ENCODE measurements at places on chromosomes 2 and 18.
A peak's percentile ranks its signal among the peaks of the same experiment; 100 is the strongest.

DNA sequence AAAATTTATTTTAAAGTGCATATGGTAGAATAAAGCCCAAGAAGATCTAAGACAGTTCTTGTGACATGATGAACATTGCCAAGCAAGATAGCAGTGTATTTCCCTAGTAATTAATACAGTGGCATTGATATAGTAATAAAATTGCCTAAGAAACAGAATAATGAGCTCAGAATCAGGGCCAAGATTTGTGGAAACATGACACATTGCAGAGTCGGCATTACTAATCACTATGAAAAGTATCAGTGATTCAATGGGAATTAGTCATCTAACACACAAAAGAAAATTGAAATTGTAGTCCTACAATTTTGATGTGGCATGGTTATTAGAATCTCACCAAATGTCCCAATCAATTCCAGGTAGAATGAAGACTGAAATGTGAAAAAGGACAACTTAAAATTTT is 243.0 kb upstream of the CYRIA start:
- no peak for DNase-seq

DNA sequence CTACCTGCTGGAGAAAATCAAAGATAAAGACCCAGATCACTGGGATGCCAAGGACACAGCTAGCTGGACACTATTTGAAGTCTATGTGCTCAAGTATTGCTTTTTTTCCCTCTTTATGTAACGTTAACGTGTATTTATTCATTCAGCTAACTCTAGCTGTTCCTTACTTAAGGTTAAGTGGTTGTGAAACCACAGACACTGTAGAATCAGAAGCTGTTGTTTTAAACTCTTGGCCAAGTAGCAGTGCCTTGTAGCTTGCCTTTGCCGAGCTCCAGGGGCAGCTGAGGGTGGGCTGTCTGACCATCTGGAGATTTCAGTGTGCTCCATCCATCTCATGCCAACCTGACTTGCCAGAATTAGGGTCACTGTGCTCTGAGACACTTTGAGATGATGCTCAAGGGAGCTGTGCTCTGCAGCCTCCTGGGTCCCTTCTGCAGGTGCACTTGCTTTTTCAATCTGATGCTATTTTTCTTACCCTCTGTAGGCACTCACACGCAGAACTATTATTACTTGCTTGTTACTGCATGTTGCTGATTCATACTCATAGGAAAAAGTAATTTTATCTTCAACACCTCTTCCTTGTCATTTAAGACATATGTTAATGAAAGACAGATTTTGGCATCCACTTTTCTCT is 116.2 kb downstream of the METTL8 start:
- DNase-seq = no peak

DNA sequence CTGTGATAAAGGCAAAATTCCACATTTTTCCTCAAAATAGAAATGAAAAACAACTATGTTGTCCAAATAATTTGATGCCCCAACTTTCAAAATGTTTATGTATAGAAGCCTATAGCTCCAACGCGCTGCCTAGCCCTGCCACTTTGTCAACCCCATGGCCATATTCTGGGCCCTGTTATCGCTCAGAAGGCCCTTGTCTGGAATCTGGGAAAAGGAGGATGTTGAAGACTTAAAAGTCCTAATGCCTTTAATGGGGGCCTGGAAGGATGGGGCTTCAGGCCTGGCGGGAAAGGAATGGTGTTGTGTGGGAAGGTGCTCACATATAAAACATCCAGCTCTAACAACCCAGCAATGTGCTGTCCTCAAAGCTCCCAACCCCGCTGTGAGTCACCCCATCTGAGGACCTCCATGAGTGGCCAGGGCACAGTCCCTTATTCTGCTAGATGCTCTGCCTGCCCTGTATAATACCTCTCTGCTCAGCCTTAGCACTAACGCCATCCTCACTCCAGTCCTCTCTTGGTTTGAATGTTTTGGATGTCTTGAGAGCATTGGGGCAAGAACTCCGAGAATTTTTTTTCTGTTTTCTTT is 86.0 kb downstream of the ACSL3 start:
- DNase-seq = peak; percentile 18

- peak; percentile 19 for DNase-seq
These were observed 41.3 kb downstream of the VSNL1 start for GRCh38 chr2:17581831-17582230.

Measured in NB4 (cell line).